ENCODE measurements at places on chromosomes 2 and 18.

- no peak for DNase-seq
These were observed 62.5 kb upstream of the RAPGEF4 start for GRCh38 chr2:172673056-172673683.

GRCh38 chr2:144240656-144241339 lies 279.1 kb downstream of the ZEB2 start:
- DNase-seq = no peak

GRCh38 chr18:74454279-74454751 lies 2.8 kb downstream of the DIPK1C start:
- no peak for DNase-seq

GRCh38 chr18:2147476-2148230 lies 423.7 kb downstream of the METTL4 start:
- no peak for DNase-seq

DNA sequence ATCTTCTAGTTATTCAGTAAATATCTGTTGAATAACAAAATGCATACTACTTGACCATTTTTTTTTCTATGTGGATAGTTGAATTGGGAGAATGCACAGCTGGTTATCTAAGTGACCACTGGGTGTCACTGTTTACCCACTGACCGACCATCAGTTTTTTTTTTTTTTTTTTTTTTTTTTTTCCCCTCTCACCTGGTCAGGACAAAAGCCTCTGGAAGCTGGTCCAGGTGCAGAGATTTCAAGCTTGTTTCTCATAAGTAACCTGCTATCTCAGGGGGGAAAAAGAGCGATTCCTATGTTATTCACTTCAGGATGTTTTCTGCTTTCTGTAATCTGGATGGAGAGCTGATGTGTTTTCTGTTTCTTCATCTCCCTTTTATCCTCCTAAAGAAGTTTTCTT lies 256.0 kb downstream of the DCDC2C start:
- no peak for DNase-seq
